ENCODE measurements at places on chromosomes 5 and 9.
A peak's percentile ranks its signal among the peaks of the same experiment; 100 is the strongest.

DNA sequence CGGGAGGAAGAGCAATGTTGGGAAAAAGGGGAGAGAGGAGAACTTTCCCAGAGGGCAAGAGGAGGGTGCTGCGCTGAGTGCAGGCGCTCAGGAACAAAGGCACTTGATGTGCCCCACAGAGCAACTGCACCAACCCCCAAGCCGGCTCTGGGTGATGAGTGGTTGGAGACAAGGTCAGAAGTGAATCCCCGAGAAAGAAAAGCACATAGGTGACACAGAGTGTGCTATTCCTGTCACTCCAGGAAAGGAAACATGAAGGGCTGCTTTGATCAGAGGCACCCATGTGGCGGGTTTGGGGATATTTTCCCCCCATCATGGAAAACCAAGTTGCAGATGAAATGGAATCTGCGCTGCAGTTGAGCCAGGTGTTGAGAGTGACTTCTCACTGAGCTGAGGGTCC, 20.7 kb upstream of the SLC25A48 start:
- DNase-seq = no peak

DNA sequence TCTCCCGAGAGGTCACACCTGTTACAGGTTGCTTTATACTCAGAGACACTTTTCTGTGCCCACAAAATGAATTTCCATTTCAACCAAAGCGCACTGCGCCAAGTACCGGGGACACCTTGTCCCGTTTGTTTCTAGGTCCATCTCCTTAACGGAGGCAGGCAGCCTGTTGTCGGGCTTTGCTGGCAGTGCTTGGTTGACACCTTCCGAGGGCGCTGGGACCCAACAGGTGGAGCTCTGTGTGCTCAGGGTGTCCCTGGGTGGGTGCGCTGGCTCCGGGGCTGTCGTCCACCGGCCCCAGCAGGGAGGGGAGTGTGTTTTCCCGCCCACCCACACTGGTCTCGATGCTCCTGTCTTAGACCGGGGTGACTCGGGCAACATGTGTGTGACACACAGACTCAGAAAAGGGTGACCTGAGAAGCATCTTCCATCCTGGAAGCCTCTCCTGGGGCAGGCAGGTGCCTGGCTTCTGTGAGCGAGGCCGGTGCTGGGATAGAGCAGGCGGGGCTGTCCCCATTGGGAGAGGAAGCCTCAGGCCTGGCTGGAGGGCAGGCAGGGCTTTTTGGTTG, 8.5 kb downstream of the RNU6ATAC start:
- no peak for DNase-seq

DNA sequence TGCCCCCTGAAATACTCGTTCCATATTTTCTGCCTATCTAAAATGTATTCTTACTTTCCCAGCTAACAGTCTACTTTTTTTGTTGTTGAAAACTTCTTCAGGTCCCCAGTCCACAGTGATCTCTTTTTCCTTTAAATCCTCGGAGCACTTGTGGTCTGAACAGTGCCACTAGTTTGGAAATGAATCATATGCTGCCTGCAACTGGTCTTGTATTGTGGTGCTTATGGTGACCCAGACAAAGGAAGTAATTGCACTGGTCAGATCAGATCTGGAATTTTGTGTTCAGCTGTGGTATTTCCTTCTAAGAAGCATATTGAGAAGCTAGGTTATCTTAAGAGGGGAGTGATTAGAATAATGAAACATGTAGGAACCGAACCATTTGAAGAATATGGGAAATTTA, 2.9 kb downstream of the UNC13B start:
- DNase-seq = no peak

DNA sequence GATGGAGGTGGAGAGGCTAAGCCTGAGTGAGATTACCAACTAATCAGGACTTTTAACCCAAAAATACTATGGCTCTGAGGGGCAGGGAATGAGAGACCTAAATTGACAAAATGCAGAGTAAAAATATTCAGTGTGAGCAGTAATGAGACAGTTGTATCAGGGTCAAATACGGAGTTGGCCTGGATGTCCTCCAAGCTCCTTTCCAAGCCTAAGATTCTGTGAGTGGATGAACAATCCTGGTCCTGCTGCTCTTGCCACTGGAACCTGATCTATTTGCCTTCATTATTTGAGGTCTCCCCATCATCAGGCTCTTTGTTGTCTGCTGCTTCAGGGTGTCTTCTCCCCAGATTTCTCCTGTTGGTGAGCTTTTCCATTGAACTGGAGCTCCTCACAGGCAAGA, 1.1 kb downstream of the PDCD1LG2 start:
- no peak for DNase-seq

GRCh38 chr5:157328277-157328912, 62.5 kb downstream of the CYFIP2 start:
- DNase-seq = peak; percentile 16

DNA sequence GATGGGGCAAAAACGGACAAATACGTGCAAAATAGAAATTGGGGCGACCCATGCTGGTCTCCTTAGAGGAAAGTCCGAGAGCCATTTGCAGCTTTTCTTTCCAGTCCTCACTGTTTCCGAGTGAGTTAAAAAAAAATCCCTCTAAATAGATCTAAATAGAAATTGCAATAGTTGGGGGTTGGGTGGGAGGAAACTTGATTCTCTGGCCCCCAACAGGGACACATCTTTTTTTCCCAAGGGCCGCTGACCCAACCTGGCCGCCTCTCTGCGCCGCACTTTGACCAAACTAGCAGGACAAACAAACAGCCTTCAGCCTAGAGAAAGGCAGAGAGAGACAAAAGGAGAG, 2.8 kb upstream of the NKX2-5 start:
- DNase-seq = no peak

- DNase-seq = no peak
Observed at GRCh38 chr5:127802477-127802865, 99.3 kb downstream of the CCDC192 start.

DNA sequence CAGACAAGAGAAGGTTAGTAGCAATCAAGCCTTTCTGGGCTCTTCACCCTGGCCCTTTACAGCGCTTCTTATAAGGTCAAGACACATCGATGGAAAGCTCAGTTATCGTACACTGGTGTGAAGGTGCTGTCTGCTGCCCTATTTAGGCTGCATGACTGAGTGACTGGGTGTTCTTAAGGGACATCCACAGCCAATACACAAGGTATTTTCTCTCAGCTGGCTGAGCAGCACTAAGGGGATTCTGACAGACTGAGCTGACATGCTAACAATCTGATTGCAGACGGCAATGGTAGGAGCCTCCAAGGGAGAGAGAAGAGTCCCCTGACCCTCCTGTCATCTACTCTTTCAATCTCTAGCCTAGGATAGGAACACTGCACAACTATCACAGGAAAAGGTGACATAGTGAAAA, 577.9 kb downstream of the ISL1 start:
- DNase-seq = no peak

DNA sequence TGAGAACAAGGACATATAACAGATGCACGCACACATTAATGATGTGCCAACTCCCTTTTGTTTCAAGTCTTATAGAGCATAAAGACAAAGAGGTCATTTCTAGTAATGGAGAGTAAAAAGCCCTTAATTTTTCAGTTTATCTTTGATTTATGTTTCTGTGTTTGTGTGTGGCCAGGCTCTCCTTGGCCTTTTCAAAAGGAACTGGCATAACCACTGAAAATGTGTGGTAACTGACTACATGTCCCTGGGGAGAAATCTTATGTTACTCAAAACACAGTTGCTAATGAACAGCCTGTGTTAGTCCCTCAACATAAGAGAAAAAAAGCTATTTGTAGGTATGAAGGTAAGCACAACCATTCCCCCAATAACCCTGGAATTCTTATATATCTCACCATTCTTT, 47.6 kb upstream of the SHOC1 start:
- DNase-seq = no peak

DNA sequence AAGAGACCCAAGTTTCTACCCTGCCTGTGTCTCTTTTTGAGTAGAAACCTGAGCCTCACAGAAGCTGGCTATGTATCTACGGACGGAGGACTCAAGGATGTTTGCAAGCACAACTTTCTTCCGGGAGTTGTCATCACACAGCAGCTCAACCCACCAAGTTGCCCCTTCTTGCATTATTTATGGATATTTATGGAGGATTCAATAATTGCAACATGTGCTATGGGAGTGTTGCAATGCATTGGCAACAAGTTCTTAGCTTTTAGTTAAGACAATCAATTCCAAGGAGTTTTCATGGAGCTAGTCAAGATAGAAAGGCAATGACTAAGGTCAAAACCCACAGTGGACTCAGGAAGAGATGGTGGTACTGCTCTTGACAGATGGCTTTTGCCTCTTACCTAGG, 336.9 kb downstream of the ENC1 start:
- no peak for DNase-seq

GRCh38 chr5:59151162-59151889, 568.5 kb downstream of the RAB3C start:
- DNase-seq = no peak

DNA sequence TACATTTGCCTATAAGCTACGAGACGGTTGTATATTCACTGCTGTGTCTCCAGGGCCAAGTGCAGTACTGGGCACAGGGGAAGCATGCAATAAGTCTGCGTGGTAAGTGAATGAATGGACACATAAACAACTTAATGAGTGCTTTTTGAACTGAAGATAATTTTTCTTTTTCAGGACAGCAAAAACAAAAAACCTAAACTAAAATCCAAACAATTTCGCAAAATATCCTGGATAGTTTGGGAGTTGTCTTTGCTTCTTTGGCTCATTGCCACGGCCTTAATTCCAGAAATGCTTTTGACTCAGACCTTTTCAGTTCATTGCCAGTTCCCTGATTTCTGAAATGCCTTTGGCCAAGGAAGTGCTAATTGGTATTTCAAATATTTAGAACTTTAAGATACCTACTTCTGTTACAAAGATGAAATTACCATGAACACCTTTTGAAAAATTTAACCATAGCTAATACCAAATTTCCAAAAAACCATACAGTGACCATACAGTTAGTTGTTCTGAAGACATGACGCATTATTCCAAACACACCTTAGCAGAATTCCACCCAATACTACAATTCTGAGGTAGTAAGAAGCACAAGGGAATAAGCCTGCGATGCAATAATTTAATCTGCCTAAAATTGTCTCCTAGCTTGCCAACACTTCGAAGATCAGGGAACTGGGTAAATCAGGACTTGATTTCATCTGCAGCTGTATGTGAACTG, 42.8 kb downstream of the TEK start:
- no peak for DNase-seq

DNA sequence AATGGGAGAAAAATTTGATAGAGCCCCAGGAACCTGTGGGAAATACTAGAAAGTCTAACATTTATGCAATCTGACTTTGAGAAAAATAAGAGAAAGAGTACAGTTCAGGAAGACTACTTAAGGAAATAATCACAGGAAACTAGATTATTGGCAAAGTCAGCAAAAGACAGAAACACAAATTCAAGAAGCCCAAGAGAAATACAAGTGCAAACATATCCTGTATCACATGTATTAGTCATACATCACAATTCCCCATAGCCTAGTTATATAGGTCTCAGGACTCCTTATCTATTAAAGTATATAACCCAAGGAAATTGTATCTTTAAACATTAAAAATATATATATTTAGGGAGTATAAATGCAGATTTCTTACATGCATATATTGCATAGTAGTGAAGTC, 100.8 kb downstream of the HOMER1 start:
- DNase-seq = no peak

DNA sequence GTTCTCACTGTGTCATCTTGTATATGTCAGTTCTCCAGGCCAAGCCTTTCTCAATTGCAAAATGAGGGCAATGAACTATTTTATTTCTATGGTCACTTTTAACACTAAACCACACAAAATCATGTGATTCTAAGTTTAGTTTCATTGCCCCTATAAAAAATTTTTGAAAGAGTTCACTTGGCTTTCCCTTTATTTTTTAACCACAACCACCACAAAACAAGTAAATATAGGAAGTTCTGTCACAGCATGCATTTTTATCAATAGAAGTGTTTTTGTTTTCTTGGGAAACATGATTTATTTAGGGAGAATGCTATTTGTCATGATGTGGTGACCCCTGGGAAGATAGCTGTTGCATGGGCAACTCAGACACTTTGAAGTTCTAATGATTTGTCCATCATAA, 169.1 kb downstream of the CSNK1G3 start:
- no peak for DNase-seq

DNA sequence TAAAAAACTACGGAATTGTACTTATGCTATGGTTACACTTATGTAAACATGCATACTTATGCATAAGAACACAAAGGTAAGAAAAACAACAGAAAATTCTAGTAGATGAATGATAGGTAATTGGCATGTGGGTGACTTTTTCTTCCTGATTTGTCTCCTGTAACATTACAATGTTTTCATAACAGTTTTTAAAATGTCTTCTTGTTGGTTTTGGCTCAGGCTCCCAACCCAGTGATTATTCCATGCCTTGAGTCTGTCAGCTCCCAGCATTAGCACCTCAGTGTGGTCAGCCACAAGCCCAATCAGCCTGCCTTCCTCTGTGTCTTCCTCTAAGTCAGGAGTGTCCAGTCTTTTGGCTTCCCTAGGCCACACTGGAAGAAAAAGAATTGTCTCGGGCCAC, 7.9 kb upstream of the FOXE1 start:
- no peak for DNase-seq

DNA sequence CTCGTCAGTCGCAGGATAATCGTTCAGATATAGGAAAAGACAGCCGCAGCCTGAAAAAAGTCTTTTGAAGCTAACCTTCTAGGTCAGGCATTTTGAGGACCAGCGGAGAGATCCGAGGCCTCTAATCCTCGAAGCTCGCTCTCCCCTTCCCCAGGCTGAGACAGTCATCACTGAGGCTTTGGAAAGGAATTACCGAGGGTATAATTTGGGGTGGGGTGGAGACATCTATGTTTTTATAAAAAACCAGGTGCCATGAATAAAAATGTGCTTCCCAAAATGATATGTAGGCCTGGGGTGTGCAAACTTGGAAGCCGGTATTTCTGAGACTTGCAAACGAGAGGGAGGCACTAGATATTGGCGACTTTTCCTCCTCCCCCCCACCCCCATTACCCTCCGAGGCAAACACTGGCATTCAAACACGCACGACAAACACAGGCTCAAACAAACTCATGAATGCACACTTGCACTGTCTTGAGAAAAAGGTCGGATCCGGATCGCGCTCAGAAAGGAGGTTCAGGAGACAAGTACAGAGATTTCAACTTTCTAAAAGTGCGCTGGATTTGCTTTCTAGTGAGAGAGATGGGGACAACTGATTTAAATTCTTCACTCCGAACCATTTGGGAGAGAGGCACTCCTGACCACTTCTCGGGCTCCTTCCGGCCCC, 935 bp upstream of the MSX2 start:
- DNase-seq = no peak

GRCh38 chr5:76579166-76579937, 43.9 kb downstream of the F2RL2 start:
- DNase-seq = no peak

- DNase-seq = no peak
Observed at GRCh38 chr5:51376509-51376908, 6.7 kb upstream of the ISL1 start.

DNA sequence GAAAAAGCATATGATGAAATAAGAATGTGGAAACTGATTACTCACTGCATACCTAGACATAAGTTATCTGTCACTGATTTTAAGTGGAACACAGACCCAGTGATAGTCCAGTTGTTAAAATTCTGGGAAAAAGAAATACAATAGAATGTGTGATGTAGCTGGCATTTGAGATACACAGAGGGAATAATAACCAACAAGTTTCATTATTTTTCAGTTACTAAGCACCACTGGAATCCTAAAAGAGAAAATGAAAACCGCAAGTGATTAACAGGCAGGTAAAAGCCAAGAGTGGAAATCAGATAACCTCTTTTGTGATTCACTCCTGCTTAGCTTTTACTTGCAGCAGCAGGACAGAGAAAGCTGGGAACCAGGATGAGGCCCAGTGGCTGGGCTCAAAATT, 994.0 kb upstream of the SEMA6A start:
- no peak for DNase-seq
